ENCODE measurements at places on chromosomes 3 and 15.

DNA sequence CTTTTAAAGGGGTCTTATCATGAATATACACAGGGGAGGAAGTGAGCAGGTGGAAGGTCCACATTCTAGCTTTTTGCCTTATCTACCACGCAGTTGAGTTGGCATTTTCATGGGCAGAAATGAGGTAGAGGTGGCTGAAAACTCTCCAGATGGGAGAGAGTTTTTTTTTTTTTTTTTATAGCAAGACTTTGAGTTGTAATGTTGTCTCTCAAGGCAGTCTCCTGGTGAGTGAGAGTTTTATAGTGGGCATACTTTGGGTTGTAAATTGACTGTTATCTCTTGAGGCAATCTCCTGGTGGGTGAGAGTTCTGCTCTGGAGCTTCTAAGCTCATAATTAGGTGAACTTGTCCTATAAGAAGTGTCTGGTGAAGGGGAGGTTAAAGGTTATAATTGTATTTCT lies 191.7 kb upstream of the NAALADL2 start:
- no peak for DNase-seq

GRCh38 chr15:47542312-47542989 lies 174.9 kb upstream of the SEMA6D start:
- DNase-seq: no peak

- no peak for DNase-seq
These were observed 461.0 kb downstream of the GBE1 start for GRCh38 chr3:81300324-81300927.

GRCh38 chr15:57767481-57767880 lies 61.0 kb downstream of the POLR2M start:
- no peak for DNase-seq

DNA sequence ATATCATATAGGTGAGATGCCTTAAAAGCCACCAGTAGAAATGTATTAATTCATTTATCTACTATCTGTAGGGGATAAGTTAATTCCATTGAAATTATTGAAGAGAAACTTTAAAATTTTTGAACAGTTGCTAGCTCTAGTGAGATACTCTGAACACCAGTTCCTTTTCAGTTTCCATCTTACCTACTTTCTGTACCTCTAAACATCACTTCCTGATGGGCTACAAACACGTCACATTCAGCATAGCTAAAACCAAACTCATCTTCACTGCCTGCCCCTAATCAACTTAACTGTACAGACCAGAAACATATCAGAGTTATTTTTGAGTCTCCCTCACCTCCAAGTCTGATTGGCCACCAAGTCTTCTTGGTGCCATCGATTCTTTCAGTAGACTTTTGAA lies 88.9 kb downstream of the FEZF2 start:
- DNase-seq: no peak

- no peak for DNase-seq
These were observed 388.3 kb downstream of the FEZF2 start for GRCh38 chr3:61985020-61985419.

DNA sequence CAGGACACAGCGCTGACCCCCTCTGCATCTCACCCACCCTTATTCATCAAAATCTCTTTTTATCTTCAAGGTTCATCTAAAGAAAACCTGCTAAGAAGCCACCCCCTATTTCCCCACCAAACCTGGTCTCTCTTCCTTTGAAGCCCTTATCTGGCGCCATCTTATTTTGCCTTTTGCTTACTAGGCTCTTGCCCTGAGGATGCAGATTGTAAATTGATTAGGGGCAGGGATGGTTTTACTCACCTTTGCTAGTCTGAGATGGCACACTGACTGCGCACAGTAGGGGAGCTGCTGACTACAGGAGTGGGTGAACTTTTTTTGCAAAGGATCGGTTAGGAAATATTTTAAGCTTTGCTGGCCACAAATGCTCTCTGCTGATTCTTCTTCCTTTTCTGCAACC lies 78.9 kb upstream of the BHLHE40 start:
- no peak for DNase-seq

- no peak for DNase-seq
These were observed 267.4 kb upstream of the THBS1 start for GRCh38 chr15:39313467-39313866.

DNA sequence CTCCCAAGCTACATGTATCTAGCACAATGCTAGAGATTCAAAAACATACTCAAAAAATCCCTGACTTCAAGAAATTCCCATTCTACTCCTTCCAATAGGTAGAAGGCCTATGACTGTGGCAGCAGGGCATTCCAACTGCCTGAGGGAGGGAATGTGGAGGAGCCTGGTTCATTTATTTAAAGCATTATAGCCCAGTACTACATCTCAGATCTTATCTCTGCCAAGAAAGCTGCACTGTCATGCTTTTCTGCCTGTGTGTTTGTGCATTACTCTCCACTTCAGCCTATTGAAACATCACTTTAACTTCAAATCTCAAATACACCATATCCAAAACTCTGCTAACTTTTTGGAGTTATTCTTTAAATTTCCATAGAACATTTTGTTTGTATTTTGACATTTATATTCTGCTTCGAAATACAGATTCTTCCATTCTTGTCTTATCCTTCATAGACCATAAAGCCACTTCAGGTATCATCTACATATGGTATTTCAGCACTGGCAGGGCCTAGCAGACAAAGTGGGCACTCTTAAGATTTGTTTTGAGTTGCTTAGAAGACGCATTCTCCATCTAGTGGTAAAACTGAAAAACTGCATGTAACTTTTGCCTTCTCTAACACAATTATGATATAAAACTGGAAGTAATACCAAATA lies 59.1 kb upstream of the NEDD4 start:
- no peak for DNase-seq

Data from activated CD8-positive, alpha-beta memory T cell treated with anti-CD3 and anti-CD28 coated beads, Interleukin-2, amount 50 U/mL, for 4 hours (primary cell).